ENCODE measurements at places on chromosomes 12 and 14.
A peak's percentile ranks its signal among the peaks of the same experiment; 100 is the strongest.

DNA sequence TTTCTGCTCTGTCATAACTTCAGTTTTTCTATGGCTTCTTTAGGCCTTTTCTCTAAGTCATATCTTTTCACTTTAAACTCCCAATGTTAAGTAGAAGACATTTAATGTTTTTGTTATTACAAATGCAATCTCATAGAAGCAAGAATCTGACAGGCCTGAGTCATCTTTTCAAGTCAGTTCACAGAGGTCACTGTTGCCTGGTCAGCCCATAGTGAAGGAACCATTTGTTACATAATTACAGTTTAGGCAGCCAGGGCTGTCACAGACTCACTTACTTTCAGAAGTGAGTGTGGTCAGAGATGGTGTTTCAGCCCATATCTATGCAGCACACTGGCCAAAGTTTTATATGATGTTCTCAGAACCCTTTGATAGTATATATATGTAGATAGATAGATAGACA is 46.5 kb downstream of the CCER1 start:
- peak; percentile 78 for DNase-seq

- no peak for DNase-seq
These were observed 11.9 kb downstream of the FAM222A start for GRCh38 chr12:109725321-109726105.

GRCh38 chr12:132393991-132394949 is 64.9 kb upstream of the GALNT9 start:
- DNase-seq, result no peak

GRCh38 chr14:50659327-50659974 is 8.7 kb downstream of the SAV1 start:
- DNase-seq, result no peak

DNA sequence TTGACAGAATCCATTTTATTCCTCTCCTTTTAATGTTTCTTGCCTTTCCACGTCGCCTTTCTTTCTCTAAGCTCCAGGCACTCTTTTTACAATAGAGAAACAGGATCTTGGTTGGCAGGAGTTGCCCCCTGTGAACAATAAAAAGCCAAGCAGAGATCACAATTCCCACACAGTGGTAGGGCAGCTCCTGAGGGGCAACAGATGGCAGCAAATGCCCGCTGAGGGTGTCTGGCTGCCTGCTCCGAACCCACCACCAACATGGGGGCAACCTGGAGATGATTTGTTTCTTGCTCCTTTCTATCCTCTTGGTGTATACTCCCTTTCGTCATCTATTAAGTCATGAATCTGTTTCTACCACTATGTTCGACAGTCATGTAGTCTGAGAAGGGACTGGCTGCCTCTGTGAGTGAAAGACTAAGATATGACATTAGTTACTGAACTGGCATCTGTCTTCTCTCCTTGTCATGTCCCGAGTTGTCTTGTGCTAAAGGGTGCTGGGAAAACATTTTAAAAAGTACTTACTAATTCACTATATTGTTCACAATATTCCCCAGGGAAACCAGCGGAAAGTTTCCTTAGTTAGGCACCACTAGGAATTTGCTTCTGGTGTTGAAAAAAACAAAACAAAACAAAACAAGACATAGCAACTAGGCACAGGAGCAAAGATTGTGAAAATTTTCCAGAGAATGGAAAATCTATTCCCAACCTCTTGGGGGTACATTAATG is 170.1 kb downstream of the STXBP6 start:
- DNase-seq, result no peak

- no peak for DNase-seq
These were observed 16.9 kb downstream of the ASPG start for GRCh38 chr14:104102282-104102914.

DNA sequence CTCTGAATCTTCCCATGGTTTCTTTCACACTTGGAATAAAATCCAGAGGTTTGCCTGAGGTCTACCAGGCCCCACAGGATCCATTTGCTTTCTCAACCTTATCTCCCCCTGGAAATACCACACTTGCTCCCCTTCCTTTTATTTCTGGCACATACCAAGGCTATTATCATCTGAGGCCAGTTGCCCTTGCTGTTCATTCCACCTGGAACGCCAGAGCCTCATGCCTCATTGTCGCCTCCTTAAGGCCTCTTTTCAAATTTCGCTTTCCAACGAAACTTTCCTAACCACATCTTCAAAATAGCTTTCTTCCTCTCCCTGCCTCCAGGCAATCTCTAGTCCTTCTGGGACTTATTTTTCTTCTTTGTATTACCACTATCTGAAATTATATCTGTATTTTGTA is 11.2 kb upstream of the LRIG3 start:
- no peak for DNase-seq

DNA sequence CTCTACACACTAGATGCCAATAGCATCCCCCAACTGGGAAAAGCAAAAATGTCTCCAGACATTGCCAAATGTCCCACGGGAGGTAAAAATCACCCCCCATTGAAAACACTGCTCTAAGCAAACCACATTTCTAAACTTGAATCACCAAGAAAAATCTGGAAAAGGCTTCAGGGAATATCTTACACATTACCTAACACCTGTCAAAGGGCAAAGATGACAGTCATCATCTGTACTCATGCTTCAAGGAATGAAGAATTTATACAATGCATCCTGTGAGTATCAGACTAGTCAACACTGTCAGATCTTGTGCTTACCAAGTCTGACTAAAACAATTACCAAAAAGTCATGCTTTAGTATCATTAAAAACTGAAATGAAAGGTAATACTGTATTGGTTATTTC is 161.6 kb upstream of the SOX5 start:
- DNase-seq, result peak; percentile 75

DNA sequence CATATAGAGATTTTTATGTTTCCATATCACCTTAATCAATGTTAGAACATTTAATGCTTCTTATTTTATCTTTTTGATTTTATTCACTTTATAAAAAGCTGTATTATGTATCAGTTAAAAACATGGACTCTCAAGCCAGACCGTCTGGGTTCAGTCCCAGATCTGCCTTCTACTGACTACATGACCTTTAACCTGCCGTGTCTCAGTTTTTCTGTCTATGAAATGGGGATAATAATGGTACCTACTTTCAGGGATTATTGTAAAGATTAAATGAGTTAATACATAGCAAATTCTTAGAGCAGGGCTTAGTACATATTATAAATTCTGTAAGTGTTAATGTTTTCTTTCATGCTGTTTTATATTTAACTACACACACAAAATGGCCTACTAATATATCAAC is 50.4 kb downstream of the STAB2 start:
- no peak for DNase-seq

DNA sequence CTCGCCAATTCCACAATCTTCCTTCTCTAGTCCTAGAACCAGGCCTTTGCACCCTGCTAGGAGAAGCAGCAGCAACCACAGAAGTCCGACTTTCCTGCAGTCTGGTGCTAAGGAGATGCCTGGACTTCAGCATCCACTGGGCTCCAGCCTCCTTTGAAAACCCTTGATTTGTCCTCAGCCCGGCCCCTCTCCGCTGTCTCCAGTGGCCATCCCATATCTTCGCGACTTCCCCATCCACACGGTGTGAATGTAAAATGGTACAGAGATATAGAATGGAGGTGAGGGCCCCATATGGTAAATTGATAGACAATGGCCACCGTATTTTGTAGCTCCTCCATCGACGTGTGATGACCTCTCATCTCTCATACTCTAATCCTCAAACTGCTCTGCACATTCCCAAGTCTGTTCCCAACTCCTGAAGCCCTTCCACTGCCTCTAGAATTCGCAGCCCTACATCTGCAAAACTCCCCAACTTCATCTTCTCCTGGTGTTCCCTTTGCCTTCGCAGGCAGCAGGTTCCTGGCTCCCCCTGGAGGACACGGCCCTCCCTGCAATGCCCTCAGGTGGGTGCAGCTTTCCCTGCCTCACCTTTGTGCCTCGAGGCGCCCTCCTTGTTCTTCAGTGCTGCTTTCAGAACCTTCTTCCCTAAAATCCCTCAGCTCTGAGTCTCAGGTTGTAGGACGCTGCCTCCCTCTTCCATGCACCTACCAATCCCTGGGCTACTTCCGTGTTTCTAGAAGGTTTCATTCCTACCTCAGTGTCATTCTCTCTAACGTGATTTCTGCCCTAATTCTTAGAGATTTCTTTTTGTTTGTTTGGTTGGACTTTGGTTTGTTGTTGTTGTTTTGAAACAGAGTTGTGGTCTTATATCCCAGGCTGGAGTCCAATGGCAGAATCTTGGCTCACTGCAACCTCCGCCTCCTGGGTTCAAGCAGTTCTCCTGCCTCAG is 36.7 kb downstream of the TMBIM6 start:
- DNase-seq, result peak; percentile 27

GRCh38 chr12:50746431-50746830 is 17.5 kb upstream of the ATF1 start:
- no peak for DNase-seq

GRCh38 chr12:115657081-115658013 is 620.1 kb downstream of the MED13L start:
- no peak for DNase-seq

DNA sequence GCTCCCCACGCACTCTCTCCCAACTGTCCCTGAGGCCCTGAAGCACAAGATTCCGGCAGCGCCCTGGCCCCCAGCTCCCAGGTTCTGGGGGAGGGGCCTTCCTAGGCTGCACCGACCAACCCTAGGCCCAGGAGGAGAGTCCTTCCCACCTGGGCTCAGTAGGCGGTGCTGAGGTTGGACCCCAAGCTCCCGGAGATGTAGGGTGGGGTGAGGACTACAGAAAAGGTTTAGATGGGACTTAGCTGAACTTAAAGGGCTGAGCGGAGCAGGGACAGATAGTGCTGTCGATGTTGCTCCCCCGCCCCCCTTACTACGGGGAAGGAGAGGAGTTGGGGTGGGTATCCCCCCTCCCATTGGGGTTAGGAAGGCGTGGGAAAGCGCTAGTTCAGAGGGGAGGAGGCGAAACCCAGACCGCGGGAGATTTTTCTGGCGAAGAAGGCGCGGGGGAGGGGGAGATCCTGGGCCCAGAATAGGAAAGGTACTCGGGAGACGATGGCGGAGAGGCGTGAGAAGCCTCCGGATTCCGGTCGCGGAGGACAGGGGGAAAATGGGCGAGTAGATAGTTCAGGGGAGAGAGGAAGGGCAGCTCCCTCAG is 4.2 kb upstream of the BAZ2A start:
- DNase-seq, result peak; percentile 6

DNA sequence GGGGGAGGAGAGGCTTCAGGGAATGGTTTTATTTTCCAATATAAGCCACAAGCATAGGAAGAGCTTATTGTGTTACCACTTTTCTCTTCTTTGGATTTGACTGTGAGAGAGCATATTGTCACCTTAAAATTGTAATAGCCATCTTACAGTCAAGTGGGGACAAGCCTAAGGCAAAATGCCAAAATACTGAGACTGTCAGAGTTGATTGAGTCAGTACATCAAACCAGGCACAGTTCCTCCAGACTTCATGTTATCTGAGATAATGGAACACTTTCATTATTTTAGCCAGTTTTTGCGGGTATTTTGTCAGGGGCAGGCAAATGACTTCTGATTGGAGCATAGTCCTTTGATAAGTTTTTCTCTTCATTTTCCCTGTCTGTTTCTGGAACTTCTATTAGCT is 19.5 kb upstream of the NUBPL start:
- no peak for DNase-seq

DNA sequence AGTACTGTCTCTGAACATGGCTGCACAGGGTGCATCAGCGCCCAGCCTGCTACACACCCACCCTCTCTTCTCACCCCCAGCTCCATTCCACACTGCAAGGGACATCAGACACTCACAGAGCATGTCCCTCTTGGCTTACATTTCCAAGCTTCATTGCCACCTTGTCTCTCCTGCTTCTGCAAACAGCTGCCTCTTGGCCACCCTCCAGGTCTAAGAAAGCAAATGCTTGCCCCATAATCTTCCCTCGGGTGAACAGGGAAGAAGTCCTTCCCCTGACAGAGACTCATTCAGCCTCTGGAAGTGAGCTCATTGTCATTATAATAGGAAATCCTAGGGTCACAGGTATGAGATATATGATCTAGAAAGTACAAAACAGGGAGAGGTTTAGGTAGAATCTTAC is 505.2 kb downstream of the RMST start:
- DNase-seq, result no peak

GRCh38 chr12:52585066-52585465 is 11.4 kb upstream of the KRT74 start:
- no peak for DNase-seq

- no peak for DNase-seq
These were observed 295.5 kb upstream of the ATXN7L3B start for GRCh38 chr12:74242088-74242487.

DNA sequence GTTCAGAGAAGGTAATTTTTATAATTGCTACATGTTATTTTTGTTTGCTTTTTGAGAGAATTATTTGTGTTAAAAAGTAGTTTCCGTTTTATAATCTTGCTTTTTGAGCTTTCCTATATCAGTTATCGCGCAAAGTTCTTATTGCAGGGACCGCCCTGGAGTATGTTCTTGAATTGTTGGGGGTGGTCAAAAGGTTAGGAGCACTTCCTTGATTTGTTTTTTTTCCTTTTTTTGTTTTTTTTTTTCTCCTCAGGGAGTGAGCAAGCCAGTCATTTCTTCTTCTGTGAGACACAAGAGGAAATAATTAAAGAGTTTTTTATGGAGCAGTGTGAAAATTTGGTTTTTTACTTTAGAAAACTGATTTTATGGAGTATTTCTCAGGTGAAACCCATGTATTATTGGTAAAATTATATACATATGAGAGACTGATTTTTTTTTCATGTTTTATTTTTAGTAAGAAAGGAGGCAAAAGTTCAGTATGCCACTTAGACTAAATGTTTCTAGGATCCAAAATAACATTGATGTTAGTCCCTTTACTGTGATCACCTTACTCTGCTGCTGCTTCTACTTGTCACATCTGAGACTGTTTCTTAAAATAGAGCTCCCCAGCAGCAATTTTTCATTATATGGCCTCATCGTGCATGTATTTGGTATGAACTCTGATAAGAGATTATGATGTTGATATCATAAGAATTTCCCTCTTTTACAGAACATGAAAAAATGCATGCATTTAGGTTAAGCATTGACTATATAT is 26.6 kb downstream of the PLEKHA5 start:
- DNase-seq, result no peak

- peak; percentile 48 for DNase-seq
These were observed 305.5 kb downstream of the AEBP2 start for GRCh38 chr12:19744705-19745218.

DNA sequence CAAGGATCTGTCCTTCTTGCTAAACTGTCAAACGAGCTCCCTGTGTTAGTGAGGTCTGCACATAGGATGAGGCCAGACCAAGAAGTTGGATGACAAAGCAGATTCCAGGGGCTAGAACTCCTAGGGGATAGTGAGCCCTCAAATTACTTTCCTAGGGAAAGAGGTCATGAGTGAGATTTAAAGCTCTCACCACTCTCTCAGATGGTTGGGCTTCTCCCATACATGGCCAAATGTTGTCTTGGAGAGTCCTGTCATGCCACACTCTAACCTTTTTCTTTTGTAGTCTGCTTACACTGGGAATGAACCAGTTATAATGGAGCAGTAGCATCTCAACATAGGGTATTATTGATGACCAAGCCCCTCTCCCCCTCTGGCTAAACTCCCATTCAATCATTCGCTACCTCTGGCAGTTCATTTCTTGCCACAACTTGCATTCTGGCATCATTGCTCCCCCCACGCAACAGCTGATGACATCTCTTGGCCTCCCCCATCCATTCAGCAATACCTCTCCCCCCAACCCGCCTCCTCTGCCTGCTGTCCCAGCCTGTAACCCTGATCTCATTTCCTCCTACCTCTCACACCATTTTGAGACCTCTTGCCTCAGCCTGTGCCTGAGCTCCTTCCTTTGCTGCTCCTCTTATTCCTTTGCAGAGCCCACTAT is 64.7 kb upstream of the CISTR start:
- DNase-seq, result no peak
